ENCODE measurements at places on chromosomes 12 and 14.

GRCh38 chr12:3795066-3795465 is 42.2 kb upstream of the CRACR2A start:
- DNase-seq = no peak

DNA sequence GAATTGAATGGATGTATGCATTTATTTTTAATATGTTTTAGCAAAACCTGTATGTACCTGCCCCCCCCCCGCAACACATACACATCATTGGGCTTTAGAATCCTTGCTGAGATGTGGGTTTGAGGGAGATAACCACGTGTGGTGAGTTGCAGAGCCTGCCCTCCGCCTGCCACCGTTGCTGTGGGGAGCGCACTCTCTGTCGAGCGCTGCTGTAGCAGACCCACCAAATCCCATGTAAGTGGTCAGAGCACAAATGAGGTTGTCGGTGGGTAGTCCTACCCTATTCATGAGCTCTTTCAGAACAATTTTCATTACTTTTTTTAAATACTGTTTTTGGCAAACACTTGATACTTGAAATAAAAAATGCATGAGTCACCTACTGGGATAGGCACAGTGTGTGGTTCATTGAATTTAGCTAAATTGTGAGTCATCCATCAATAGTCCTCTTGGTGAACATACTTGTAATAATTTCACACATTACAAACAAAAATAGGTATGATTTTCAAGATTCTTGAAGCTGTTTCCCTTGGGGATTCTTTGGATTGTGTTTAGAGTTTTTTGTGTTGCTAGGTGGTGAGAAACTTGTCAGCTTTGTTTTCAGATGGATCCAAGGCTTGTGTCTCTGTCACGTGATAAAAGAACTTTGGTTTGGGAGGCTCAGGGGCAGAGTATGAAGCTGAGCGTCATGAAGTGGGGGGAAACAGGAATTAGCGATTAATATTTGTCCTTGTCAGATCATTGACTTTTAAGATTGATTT is 107.6 kb downstream of the PTCSC3 start:
- DNase-seq = no peak

DNA sequence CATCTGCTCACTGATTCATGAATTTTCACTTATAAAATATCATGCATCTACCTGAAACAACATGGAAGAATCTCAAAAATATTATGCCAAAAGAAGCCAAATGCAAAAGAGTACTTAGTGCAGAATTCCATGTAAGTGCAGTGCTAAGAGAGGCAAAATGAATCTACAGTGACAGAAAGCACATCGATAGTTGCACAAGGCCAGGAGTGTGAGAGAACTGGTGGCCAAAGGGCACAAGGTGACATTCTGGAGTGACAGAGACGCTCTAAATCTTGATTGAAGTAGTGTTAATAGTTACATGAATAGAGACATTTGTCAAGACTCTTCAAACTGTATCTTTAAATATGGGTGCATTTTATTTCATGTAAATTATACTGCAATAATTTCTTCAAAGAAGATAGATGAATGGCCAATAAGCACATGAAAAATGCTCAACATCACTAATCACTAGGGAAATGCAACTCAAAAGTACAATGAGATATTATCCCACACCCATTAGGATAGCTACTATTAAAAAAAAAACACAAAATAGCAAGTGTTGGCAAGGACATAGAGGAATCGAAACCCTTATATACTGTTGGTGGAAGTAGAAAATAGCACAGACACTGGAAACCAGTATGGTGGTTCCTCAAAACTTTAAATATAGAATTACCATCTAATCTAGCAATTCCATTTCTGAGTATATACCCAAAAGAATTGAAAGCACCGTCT is 71.7 kb upstream of the KICS2 start:
- DNase-seq = no peak

GRCh38 chr12:117684471-117684870 is 284.3 kb downstream of the KSR2 start:
- no peak for DNase-seq

GRCh38 chr14:50666772-50667683 is 1.1 kb downstream of the SAV1 start:
- no peak for DNase-seq

GRCh38 chr12:121676190-121676589 is 6.7 kb upstream of the MORN3 start:
- no peak for DNase-seq

- DNase-seq = no peak
These were observed 85.7 kb downstream of the MYRFL start for GRCh38 chr12:69910694-69911093.

DNA sequence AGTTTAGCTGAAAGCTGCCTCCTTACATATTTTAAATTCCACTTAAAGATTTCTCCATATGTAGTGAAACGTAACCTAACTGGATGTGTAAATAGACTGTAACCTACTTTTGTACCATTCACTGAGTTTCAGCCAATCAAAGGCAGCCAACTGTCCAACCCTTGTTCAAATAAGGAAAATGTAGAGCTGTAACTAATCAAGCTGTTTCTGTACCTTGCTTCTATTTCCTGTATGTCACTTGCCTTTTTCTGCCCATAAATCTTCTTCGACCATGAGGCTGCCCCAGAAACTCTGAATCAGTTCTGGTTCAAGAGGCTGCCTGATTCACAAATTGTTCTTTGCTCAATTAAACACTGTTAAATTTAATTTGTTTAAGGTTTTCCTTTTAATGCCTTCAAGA is 6.3 kb downstream of the SLC7A8 start:
- no peak for DNase-seq

GRCh38 chr12:4064008-4064407 is 190.8 kb upstream of the PARP11 start:
- no peak for DNase-seq

- DNase-seq = peak; percentile 57
These were observed 98.3 kb downstream of the LRRC74A start for GRCh38 chr14:76924371-76925096.

GRCh38 chr12:123465084-123465483 is 7.1 kb downstream of the SNRNP35 start:
- DNase-seq = no peak

- no peak for DNase-seq
These were observed 781.4 kb upstream of the TMEM132C start for GRCh38 chr12:127485528-127485927.
